ENCODE measurements at places on chromosomes 2 and 18.

DNA sequence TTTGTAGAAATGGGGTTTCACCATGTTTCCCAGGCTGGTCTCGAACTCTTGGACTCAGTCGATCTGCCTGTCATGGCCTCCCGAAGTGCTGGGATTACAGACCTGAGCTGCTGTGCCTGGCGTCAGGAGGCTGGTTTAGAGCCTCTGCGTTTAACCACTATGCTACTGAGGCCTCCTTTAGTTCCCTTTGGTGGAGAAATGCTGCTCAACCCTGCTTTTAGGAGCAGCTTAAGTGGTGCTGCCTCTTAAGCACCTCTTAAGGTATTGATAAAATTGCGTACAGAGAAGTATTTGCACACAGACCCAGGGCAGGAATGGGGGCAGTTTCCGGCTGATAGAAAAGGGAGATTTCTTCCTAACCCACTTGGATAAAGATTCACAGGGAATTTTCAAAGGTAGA is 8.0 kb downstream of the CD8A start:
- no peak for DNase-seq

- no peak for DNase-seq
Measured at GRCh38 chr2:62928015-62928414, 122.6 kb upstream of the OTX1 start.

GRCh38 chr2:71276311-71277146 is 49.6 kb upstream of the PAIP2B start:
- DNase-seq = peak; percentile 47

DNA sequence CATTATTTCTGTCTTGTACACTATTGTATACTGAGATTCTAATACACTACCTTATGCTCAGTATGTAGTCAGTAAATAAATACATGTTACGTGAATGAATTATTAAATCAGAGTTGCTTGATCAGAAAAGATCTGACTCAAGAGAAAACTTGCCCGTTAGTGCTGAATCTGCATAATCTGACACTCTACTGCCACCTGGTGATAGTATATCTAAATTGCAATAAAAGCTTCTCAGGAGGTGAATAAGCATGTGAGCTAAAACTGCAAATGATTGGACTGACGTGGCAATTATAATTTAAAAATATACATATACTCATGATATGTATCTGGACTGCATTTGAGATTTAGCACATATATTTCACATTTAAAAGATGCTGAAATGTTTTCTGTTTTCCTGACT is 70.4 kb downstream of the KIAA1328 start:
- no peak for DNase-seq

GRCh38 chr2:25787020-25787419 is 91.3 kb downstream of the ASXL2 start:
- no peak for DNase-seq

- DNase-seq = no peak
Measured at GRCh38 chr2:15726321-15727057, 134.8 kb downstream of the DDX1 start.

DNA sequence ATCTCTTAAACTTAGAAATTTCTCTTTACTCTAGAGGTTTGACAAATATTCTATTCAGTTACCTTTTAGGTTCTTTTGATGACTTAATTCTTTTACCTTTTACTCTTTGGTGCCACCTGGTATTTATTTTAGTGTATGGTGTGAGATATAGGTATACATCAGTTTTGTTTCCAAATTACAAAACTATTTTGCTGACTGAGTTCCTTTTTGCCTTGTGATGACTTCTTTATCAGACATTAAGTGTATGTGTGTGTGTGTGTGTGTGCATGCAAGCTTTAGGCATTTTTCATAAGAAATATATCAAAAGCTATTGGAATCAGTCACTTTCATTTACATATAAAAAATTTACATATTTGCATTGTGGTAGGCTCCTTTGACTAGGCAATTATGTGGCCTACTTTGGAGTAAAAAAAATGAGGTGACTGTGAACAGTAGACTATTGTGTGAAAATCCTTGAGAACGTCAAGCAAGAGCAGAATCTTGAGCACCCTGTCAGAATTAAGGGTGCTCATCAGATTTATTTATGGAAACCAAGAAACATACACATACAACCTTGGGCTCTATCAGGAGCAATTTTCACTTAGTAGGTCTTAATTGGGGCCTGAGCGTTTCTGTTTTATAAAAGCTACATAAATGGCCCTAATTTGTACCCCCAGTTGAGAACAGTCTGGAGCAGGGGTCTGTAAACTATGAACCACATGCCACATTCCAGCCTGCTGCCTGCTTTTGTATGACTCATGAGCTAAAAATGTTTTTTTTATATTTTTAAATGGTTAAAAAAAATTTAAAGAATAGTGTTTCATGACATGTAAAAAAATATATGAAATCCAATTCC is 415.9 kb downstream of the SLC4A3 start:
- no peak for DNase-seq

GRCh38 chr2:74372674-74373073 is 7.4 kb downstream of the DCTN1 start:
- DNase-seq = no peak

- no peak for DNase-seq
Measured at GRCh38 chr18:44946529-44947113, 265.9 kb downstream of the SETBP1 start.

GRCh38 chr2:36861896-36862295 is 104.4 kb downstream of the STRN start:
- no peak for DNase-seq

- no peak for DNase-seq
Measured at GRCh38 chr2:170047331-170048065, 130.4 kb upstream of the MYO3B start.

DNA sequence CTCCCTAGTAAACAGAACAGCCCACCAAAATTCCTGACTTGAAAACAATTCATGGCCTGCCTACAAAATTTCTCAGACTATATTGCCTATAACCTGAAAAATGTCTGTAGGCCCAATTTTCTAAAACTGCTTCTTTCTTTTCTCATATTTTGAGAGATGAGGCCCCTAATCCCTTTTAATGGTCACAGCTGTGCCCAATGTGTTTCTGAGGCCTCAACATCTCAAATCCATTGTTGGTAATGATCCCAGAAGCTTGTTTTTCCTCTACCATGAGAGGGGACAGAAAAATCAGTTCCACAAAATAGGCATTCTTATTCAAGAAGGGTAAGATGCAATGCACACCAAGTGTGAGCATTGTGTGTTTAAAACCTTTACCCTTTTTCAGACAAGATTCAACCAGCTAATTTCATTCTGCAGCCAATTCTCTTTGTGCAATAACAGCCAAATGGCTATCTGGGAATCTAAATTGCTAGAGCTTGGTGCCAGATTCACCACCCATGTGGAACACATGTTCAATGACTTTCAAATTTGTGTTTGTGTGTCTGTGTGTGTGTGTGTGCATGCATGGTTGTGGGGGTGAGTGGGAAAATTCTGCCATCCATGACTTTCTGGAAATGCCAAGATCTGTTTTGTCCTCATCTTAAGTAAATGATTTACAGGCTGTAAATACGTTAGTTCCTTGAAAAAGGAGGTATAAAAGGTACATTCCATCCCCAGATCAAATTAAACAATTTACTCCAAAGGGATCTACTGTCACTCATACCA is 319.5 kb downstream of the TNS1 start:
- no peak for DNase-seq

DNA sequence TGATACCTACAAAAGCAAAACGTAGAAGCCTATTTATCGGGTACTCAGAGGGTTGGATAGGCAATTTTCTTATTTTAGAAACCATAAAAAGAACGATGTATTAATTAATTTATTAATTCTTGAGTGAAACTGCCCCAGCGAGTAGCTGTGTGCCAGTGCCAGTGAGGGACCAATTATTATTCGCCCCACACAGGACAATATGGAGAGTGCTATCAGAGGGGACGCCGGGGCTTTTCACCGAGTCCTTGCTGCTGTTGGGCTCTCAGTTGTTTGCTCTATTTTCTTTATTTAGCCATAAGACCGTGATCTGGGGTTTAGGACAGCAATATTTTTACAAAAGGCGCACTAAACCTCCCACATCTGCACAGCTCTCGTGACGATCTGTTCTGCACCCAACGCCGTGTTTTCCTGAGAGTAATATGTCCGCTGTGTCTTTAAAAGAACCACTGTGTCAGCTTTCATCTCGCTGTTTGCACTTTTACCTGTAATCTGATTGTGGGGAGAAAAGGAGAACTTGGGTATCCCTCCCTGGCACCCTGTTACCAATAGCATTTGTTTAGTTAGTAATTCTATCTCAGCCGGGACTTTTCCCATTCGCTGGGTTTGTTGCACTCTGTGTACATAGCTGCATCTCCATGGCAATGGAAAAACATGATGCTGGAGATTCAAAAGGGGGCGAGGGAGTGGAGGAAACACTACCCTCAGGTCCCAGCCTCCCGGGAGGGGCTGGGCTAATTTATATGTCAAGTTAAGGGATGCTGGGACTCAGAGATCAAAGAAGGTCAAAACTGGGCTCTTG is 30.1 kb upstream of the ZNF516 start:
- DNase-seq = no peak

DNA sequence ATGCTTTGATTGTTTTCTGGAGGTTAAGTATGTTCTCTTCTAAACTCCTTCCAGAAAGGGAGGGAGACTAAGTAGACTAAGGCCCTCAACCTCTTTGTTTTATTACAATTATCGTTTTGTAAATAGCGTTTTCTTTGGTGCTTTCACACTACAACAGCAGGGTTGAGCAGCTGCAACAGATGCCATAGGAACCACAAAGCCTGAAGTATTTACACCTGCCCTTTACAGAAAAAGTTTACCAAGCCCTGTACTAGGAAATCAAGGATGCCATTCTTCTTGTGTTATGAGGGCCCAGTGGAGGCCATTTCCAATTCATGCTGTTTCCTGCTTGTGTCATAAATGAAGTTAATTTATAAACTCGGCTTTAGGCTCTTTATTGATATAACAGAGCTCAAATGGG is 914.8 kb downstream of the DCDC2C start:
- DNase-seq = no peak

DNA sequence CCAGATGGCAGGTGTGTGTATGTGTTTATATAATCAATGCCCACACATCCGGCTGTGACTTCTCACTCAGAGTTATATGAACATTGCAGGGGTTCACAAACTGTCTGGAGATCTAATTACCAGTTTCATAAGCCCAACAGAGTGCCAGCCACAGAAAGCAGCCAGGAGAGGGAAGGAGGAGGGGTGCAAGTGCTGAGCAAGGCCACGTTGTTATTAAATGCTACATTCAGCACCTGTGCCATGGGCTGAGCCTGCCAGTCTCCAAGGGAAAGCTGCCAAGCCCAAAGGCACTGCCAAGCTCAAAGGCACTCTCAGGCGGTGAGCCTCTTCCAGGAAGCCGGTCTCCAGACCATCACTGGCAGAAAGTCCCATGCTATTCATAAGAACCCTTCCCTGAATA is 17.4 kb downstream of the XDH start:
- DNase-seq = no peak

DNA sequence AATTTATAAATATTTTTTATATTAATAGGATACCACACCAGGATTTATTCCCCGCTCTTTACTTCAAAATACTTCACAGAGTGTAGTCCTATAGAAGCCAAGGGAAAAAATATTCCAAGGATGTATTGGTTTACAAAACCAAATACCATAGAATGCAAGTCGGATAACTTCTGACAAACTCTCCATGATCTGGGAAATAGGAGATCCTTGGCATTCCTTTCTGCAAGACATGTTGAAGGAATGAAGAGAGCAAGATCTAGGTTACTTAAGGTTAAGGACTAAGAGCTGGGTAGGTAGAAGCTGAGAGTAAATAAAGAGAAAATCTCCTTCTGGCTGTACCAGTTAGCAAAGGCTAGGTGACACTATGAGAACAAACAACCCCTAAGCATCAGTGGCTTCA is 141.2 kb downstream of the LRATD1 start:
- DNase-seq = no peak

- DNase-seq = no peak
Measured at GRCh38 chr2:45391866-45392265, 219.2 kb downstream of the SRBD1 start.

DNA sequence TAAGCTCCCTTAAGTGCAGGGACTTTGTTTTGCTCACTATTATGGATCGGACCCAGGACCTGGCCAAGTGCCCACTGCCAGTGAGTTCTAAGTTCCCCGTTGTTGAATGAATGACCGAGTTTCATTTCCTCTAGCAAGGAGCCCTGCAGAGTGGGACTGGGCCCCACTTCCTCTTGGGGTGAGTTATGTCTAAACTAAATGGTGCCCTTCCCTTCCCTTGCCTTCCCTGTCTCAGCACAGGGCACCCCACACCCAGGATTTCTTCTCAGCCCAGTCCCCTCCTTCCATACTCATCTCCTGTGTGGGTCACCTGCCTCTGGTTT is 195.3 kb upstream of the HS6ST1 start:
- DNase-seq = no peak

DNA sequence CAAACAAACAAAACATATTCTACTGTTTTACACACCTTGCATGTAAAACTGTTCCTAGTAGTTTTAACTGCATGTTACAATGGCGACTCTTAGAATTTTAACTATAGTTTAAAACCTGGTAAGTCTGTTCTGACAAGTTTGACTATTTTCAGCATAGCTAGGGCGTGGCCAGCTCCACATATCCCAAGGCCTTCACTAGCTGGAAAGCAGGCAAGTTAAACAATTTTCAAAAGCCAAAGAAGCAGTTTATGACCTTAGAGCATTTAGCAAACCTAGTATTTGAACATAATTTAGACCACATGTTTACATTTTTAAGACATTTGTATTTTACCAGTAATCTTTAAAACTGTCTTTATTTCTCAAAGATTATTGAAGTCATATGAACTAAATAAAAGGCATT is 402.8 kb upstream of the SYT4 start:
- no peak for DNase-seq

DNA sequence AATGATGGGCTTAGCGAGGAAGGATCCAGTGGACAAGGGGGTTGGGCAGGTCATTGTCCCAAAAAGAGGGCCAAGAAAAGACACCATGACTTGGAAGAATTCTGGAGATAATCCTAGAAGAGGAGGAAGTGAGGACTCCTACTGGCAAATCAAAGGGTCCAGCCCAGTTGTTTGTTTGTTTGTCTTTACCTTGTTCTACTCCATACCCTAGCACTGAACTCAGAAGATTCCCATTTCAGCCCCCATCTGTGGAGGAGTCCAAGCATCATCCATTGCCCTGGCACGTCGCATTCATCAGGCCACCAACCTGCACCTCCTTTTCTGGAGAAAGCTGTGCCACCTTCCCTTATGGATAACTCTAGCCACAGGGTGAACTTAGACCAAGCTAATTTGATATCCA is 326.2 kb downstream of the EN1 start:
- DNase-seq = no peak

All from stimulated activated CD4-positive, alpha-beta T cell treated with anti-CD3 and anti-CD28 coated beads, Interleukin-1b, Interleukin-23, amount 100 ng/mL, for 1 hour (primary cell).